ENCODE measurements at places on chromosomes 1 and 21.

GRCh38 chr1:202135221-202135721 lies 9.3 kb downstream of the ARL8A start:
- DNase-seq: no peak

- no peak for DNase-seq
These were observed 76.3 kb downstream of the USP24 start for GRCh38 chr1:55138823-55139222.

DNA sequence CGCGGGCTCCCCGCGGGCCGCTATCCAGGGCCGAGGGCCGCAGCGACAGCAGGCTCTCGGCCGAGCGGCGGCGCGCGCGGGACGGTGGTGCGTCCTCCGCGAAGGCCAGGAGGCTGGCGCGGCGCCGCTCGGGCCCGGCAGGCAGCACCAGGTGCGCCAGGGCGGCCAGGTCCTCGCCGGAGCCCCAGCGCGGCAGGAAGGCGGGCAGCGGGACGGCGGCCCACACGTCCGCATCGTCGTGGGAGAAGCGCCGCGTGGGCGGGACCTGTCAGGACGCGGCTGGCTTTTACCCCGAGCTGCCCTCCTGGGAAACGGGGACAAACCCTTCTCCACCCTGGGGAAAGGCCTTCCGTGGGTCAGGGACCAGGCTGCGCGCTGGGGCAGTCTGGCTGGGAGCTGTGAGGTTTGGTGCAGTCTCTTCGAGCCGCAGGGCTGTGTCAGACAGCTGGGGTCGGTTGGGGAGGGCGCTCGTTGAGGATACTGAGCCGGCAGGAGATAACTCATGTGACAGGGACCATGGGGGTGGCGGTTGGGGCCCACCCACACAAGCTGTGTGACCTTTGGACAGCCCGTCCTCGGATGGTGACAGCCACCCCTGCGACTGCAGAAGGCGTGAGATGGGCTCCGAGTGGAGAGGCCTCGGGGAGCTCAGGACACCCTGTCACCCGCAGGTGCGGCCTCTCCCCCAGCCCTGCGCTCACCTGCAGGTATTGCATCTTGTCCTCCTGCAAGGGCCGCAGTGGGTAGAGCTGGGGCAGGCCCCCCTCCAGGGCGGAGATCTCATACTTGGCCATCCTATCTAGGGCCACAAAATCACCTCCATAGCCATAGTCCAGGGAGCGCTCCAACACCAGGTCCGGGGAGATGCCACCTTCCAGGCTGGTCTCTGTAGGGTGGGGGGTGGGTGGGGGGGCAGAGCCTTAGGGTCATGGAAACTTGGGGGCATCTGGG lies 6.0 kb downstream of the HES3 start:
- DNase-seq: no peak

- no peak for DNase-seq
These were observed 17.7 kb downstream of the PFKFB2 start for GRCh38 chr1:207070811-207071210.

DNA sequence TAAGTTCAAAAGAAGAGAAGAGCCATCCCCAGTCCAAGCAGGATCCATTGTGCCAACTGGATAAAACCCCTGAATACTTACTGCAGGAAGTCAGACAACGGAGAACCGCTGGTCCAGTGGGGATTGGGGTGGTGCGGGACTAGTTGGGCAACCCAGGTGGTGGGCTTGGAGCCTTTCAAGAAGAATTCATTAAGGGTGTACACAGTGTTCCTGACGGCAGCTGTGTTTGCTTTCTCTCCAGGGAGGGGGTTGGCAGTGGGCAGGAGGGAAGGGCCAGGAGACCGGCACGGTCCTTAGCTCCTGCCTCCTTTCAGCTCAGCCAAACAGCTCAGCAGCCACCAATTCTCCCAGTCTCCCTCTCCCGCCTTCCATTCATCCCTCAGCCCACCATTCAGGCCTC lies 7.1 kb upstream of the CDK18 start:
- no peak for DNase-seq

GRCh38 chr21:45131537-45131999 lies 57.2 kb downstream of the ADARB1 start:
- DNase-seq: no peak

DNA sequence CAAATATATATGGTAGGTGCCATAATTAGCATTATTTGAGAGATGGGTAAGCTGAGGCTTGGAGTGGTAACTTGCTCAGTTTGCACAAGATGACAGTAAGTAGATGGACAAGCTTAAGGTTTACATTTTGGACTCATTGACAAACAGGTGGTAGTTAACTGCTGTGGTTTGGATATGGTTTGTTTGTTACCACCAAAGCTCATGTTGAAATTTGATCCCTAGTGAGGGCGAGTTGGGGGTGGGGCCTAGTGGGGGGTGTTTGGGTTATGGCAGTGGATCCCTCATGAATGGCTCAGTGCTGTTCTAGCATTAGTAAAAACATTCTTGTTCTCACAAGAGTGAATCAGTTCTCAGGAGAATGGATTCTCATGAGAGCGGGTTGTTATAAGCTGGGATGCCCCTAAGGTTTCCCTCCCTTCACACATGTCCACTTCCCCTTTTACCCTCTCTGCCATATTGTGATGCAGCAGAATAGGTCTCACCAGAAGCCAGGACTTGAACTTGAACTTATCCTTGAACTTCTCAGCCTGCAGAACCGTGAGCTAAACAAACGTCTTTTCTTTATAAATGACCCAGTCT lies 6.6 kb upstream of the PRRX1 start:
- DNase-seq: no peak

DNA sequence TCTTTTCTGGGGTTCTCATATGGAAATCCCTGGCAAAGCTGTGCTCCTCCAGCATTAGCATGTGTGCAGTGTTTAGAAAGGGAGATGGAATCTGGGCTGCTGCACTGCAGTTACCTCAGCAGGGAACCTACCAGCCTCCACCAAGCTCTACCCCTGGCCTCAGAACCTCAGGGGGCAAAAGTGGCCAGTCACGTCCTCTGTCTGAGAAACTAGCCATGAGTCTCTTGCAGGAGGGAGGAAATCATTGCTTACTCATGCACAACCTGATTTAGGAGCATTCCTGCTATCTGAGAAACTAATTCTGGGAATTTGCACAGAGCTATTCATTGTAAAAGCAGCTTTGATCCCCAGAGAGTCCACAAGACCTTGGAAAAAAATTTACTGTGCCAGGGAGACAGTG lies 80.6 kb upstream of the IPO9 start:
- DNase-seq: no peak

GRCh38 chr1:50659107-50659662 lies 235.9 kb upstream of the DMRTA2 start:
- DNase-seq: no peak
